Activated CD8-positive, alpha-beta memory T cell treated with anti-CD3 and anti-CD28 coated beads, Interleukin-2, amount 50 U/mL, for 4 hours (primary cell): ENCODE measurements at places on chromosomes 16 and 17.

DNA sequence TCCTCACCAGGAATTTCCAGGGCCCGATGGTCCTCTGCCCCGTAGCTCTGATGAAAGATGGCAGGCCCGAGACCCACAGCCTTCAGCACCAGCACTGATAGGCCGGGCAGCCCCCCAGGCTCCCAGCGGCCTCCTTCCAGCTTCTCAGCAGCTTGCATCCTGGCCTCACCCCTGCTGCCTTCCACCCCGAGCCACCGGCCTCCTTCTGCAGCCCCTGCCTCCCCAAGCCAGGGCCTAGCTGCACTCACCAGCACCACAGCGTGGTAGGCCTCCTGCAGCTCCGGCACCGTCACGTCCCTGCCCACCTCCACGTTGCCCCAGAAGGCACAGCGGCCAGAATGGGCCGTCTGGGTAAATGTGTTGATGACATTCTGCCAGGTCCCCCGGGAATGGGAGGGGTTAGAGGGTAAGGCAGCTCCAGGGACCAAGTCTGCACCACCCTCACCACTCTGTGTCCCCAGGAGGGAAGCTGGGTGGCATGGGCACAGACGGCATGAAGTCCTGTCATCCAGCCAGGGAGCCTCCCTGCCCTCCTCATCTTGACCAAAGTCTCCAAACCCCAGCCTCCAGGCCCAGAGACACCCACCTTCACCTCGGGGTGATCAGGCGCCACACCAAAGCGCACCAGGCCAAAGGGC lies 6.5 kb downstream of the FDXR start:
- DNase-seq: no peak

- no peak for DNase-seq
Observed at GRCh38 chr17:78888941-78889518, 14.0 kb downstream of the CEP295NL start.

GRCh38 chr17:27241346-27241946 lies 52.5 kb upstream of the WSB1 start:
- no peak for DNase-seq

DNA sequence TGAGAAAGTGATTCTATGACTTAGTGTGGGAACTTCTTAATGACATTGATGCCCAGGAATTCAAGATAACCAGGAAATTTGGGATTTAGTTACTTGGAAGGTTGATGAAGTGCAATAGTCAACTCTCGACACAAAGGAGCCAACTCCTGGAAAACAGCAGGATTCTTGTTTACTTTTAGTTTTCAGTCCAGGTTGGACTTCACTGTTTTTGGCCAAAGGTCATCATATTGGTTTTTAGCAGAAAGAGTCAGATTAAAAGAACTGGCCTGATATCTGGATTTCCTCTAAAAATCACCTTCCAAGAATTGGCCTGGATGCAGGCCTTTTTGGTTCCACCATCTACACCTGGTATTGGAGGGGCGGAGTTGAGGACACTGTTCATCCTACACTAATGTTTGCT lies 60.1 kb upstream of the SALL1 start:
- no peak for DNase-seq

- no peak for DNase-seq
Observed at GRCh38 chr17:4301066-4301465, 37.3 kb upstream of the ANKFY1 start.

DNA sequence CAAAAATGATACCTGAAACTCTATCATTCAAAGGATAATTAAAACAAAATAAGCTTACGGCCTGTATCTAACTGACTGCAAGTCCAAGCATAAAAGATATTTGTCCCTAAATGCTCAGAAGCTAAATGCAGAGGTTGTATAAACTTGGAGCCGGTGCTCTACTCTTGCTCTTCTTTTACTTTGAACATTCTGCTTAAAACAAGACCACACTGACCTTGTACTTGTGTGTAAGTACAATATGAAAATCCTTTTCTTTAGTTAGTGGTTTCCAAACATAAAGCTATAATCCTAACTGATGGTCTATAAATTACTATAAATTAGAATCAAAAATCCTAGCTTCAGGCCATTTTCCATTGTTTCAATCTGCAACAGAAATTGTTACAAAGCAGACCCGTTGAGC lies 74.6 kb downstream of the SPAG9 start:
- no peak for DNase-seq

DNA sequence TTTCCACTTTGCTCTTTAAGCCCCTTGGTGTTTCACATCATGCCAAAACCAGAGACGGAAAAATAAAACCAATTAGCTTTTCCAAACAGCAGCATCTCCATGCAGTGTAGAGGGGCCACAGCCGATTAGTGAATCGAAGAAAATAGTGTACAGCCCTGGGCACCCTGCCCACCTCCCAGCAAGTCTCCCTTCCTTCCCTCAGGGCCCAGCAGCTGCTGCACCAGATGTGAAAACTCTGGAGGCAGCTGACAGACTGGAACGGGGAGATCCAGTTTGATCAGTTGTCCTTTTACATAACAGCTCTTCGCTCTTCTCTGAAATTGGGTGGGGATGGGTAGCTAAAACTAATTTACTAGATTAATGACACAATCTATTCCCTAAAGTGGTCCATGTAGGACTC lies 19.3 kb downstream of the TMEM11 start:
- no peak for DNase-seq

DNA sequence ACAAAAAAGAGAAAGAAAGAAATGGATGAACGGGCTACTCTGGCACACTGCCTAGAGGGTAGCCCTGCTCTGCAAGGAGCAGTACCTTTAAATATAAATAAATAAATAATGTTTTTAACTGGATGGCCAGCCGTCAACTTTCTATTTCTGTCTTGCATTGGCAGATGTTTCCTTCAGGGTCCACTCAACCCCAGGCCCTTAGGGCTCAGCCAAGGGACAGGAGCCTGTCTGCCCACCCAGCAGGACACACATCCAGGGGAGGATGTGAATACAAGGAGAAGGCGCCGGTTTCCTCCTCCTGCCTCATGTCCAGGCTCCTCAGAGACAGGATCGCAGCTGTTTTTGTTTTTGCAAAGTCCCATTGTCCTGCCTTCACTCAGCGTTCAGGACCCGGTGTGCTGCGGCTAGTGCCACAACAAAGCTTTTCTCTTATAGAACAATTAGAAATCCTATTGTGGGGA lies 22.6 kb downstream of the TTYH2 start:
- DNase-seq: no peak

DNA sequence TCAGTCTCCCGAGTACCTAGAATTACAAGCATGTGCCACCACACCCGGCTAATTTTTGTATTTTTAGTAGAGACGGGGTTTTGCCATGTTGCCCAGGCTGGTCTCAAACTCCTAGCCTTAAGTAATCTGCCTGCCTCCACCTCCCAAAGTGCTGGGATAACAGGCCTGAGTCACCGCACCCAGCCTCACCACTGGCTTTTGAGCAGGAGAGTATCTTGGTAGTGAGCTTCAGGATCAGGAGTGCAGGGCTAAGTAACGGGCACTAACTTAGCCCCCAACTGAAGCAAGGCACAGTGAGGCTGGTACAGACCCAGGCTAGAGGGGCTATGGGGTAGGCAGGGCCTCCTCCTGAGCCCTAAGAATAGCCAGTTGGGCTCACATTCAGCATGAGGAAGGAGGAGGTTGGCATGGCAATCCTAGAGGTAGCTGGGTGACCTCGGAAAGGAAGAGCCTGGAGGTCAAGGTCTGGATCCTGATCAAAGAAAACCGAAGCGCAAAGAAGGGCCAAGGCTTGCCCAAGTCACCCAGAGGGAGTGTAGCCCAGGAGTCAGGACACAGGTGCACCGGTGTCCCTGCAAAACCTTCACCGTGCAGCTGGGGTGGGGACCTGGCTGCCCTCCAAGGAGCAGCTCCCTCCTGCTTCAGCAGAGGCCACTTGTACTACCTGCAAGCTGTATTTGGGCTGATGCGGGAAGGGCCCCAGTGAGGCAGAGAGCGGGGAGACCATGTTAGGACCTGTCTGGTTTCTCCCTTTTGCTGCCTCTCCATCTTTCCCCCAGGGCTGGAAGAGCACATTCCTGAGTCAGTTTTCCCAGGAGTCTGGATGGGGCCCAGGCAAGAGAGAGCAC lies 1.3 kb upstream of the ADGRG5 start:
- no peak for DNase-seq

GRCh38 chr16:50539822-50540710 lies 8.1 kb upstream of the NKD1 start:
- DNase-seq: no peak

DNA sequence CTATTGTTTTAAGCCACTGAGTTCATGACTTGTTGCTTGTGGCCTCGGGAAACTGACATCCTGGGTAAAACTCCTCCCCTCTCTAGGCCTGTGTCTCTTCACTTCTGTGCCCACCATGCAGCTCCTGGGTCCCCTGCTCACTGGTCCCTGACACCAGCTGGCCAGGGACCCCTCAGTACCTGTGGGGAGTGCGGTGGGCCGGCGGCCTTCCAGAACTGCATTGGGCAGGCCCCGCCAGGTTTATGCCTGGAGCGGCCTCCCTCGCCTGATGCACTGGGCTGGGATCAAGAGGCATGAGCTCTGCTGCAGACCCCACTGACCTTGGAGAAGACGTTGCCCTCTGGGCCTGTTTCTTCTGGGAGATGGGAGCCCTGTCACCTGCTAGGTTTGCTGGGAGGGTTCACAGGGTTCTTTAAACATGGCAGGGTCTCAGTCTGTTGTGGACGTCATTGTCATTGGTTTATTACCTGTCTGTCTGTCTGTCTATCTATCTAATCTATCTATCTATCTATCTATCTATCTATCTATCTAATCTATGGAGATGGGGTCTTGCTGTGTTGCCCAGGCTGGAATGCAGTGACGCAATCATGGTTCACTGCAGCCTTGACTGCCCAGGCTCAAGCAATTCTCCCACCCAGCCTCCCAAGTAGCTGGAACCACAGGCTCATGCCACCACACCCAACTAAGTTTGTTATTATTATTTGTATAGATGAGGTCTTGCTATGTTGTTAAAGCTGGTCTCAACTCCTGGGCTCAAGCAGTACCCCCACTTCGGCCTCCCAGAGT lies 21.5 kb upstream of the RMI2 start:
- DNase-seq: no peak
